ENCODE measurements at places on chromosomes 1 and 21.

DNA sequence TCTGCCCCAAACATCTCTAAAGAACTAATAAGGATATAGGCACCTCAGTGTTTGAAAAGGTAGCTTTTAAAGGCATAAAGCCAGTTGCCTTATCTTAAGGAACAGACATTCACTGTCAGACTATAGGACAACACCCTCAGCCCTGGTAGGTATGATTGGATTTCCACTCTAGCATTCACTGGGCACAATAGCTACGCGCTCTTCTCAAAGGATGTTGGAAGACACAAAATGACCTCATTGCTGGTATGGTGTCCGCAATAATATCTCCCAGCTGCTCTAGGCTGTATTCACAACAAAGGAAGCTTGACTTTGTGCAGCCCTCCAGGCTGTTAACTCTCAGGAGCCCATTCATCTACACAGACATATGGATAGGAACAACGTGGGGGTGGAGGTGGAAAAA, 119.4 kb upstream of the CXADR start:
- no peak for DNase-seq

DNA sequence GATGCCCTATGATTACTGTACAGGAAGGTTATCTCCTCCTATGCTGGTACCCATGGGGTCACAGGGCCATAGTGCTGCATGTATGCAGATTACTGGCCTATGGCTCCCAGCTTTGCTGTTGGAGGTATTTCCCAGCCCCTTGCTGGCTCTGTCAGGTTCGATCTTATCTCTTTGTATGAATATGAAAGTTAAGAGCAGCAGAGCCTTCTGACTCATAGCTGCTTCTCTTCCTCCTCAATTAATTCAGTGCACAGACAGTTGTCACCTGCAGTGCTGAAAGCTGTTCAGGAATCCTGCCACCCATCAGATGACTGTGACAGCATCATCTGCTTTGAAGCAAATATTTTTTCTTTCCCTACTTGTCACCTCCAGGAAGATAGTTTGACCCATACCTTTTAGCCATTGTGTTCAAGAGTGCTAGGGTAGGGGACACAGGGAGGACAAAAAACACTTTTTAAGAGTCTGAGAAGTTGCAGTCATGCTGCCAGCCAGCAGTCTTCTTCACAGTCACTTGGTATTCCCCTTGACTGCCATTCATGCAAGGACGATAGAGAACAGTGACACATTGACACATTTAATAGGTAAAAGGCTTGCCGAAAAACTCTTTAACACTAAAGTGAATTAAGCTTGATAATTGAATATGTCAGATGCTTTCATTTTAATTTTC, 73.1 kb downstream of the KIF1B start:
- no peak for DNase-seq

DNA sequence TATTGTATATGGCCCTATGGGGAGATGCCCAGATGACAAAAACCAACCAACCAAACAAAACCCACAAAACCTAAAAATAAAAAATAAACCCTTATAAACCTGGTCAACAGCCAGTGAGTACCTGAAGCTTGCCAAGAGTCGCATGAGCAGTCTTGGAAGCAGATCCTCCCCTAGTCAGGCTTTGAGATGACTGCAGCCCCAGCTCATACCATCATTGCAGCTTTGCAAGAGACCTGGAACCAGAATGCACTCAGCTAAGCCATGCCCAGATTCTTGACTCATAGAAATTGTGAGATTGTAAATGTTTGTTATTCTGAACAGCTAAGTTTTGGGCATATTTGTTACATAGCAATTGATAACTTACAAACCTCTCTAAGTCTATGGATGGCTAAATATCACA, 326.8 kb downstream of the HLX start:
- DNase-seq, result no peak

DNA sequence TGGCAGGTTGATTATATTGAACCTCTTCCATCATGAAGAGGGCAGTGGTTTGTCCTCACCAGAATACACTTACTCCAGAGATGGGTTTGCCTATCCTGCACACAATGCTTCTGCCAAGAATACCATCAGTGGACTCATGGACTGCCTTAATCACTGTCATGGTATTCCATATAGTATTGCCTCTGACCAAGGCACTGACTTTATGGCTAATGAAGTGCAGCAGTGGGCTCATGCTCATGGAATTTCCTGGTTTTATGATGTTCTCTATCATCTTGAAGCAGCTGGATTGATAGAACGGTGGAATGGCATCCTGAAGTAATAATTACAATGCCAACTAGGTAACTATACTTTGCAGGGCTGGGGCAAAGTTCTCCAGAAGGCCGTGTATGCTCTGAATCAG, 16.6 kb upstream of the GBP6 start:
- DNase-seq, result no peak

DNA sequence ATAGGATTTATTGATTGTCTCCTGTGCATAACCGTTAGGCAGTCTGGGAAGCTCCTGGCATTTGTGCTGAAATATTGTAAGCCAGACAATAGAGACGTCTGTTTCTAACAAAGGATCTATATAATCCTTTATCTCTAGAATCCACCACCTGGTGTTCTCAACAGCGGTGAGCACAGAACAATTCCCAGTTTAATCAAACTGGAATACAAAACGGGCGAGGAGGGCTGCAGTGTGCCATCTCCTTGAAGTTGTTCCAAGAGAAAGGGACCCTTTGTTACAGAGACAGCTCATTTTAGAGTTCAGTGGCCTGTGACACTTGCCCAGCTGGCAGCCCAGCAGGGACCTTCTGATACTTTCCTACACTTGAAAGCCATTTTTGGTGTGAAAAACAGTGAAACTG, 162.8 kb upstream of the IVNS1ABP start:
- no peak for DNase-seq

DNA sequence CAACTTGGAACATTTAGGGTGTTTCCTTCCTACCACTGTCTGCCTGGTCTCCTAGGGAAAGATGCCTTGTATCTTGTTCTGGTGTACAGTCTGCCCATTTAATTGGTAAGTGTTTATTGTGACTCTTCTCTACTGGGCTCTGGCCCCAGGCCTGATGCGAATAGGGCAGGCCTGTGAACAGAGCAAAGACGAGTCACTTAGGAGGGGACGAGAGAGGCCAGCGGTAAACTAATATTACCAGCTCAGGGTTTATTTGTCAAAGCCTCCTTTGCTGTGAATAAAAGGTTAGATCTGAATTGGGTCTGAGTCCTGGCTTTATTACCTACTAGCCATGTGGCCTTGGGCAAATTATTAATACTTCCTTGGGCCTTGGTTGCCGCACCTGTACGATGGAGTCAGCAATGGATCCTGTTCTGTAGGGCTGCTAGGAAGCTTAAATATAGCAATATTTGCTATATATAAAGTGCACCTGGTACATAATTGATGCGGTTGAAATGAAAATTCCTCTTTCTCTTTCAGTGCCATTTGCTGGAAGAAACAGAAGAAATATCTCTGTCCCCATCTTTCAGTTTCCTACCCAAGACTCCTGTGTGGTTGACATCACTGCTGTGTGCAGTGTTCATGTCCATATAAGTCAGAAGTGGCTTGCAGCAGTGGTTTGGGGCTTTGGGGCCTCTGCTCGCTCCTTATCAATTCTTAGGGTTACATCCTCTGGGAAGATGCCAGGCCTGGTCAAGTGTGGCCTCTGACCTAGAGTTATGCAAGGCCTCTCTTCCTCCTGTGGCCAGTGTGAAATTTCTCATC, 32.4 kb downstream of the MAPKAPK2 start:
- DNase-seq, result no peak

DNA sequence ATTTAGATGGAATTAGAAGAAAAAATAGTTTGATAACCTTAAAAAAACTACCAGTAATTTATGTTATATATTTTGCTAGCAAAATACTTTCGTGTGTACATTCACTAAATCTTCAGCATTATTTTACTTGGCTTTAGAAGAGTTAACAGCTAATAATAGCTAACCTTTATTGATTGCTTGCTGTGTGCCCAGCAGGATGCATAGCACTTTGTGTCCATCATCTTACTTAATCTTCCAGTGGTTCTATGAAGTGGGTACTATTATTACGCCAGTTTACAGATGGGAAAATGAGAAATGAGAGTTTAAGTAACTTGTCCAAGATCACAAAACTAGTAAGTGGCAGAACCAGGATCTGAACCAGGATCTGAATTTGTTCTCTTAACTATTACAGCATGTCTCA, 41.7 kb upstream of the GPR25 start:
- no peak for DNase-seq

GRCh38 chr1:117412472-117412871, 45.2 kb downstream of the MAN1A2 start:
- no peak for DNase-seq

DNA sequence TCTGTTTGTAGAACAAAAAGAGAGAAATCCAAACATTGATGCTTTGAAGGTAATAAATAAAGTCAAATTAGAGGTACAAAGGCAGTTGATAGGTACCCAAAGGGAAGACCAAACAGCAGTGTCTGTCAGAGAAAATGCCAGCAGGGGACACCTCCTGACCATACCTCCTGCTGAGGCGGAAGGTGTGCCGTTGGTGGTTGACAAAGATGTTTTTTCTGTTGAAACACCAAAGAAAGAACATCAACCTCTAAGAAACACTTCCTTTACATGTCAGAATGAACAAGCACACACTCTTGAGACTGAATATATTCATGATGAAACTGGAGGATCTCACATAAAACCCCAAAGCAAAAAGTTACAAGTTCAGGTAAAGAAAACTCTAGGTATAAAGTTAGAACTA, 128.3 kb downstream of the MACF1 start:
- no peak for DNase-seq

- no peak for DNase-seq
Measured at GRCh38 chr1:97464305-97464704, 456.5 kb downstream of the DPYD start.

DNA sequence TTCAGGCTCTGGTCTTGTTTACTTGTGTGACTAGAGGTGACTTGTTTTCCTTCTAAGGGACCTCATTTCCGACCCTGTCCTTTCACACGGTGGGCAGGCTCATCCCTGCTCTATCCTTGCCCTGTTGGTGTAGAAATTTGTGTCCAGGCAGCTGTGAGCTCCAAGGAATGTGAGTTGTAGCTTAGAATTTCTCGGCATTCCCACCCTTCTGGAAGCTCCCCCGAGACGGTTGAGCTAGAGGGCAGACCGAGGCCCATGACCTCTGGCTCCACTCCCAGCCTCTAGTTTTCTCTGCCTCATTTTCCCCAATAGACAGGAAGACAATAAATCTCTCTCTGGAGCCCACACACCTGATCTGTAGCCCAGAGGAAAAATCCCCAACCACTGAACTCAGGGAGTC, 100.9 kb downstream of the NAV1 start:
- DNase-seq, result no peak

DNA sequence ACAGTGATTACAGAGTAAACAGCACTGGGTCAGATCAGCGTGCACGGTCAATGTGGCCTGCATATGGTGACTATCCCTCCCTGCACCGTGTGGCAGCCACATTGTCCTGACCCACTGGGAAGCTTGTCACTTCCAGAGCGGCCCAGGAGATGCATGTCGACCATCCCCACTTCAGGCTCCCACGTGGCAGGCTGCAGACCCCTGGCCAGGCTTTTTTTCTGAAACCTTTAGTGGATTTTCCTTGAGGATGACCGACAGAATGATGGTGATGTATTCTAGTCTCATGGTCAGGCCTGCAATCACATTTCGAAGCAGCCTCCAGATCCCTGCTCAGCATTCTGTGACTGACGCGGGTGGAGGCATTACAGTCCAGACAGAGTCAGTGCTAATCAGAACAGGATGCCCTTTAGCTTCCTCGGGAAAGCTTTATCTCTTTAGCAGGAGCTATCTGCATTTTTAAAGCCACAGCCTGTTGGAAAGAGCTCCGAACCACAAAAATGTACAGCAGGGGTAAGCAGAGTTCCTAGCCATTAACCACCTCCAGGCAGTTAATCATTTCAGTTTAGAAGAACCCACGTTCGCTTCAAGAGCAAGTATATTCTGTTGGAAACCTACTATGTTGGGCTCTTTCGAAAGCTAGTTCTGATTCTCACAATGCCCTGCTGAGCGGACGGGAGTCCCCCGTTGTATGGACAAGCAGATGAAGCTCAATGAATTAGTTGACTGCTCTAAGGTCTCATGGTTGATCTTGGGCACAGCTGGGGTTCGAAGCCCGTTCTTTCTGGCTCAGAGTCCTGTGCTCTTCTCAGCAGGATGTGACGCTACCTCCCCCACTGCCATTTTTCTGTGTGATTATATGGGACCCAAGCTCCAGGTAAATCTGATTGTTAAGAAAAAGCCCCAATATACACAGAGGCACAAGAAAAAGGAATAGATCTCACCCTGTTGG, 56.5 kb downstream of the IRF2BP2 start:
- no peak for DNase-seq

GRCh38 chr1:94279038-94279437, 41.7 kb upstream of the ARHGAP29 start:
- no peak for DNase-seq

DNA sequence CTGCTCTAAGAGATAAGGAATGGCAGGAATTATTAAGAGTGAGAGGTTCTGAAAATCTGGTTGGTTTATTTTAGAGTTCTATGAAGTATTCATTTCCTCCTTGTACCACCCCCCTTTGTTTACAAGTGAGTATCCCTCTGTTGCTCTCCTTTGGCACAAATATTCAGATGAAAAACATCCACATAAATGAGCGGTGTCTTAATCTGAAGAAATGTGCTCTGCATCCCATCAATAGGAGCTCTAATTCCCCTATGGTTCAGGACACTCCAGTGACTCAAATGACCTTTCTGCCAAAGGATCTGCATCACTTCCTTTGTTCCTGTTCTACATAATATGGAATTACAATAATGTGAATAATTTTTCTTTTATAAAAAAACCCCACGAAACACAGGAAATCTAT, 16.6 kb downstream of the DDAH1 start:
- DNase-seq, result peak; percentile 27

- no peak for DNase-seq
Measured at GRCh38 chr1:112418099-112418892, 22.3 kb downstream of the CTTNBP2NL start.

GRCh38 chr1:94592571-94592920, 51.0 kb upstream of the F3 start:
- no peak for DNase-seq

- DNase-seq, result no peak
Measured at GRCh38 chr21:37560385-37560784, 193.8 kb downstream of the DYRK1A start.

DNA sequence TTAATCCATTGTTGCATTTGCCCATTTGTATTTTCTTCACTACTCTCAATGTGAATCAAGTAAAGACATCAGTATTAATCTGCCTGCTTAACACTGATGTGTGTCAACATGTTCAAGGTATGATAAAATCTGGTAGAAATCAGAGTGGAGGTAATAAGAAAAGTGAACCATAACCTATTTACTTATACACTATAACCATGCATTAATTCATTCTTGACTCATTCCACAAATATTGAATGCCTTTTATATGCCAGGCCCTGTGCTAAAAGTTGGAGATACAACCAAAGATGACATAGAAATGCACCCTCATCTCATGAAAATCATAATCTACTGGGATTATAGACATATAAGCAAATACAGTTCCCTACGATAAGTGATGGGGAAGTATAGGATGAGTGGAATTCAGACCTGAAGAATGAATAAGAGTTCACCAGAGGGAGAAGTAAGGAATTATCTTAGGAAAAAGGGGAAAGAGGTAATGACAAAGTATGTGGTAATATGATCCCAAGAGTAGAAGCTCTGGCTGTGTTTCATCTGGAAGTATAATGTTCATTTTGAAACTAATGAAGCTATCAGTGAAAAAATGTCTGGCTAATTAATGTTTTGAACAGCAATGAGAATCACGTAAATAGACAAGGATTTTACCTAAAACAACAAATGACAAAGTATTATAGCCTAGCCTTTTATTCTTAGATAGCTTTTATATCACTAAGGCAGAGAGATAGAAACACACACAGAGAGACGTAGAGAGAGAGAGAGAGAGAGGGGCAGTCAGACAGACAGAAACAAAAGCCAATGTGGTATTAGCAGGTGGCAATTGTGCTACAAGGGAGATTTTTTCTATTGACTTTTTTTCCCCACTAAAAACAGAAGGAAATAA, 7.0 kb upstream of the RWDD3 start:
- DNase-seq, result no peak

Measured in COLO829 (cell line).